NCI-H345 (cell line): ENCODE measurements at places on chromosomes 2 and 18.

- DNase-seq, result no peak
Observed at GRCh38 chr18:67463829-67464228, 52.7 kb downstream of the DSEL start.

- peak; percentile 75 for DNase-seq
Observed at GRCh38 chr18:46676182-46676835, 19.3 kb upstream of the LOXHD1 start.

DNA sequence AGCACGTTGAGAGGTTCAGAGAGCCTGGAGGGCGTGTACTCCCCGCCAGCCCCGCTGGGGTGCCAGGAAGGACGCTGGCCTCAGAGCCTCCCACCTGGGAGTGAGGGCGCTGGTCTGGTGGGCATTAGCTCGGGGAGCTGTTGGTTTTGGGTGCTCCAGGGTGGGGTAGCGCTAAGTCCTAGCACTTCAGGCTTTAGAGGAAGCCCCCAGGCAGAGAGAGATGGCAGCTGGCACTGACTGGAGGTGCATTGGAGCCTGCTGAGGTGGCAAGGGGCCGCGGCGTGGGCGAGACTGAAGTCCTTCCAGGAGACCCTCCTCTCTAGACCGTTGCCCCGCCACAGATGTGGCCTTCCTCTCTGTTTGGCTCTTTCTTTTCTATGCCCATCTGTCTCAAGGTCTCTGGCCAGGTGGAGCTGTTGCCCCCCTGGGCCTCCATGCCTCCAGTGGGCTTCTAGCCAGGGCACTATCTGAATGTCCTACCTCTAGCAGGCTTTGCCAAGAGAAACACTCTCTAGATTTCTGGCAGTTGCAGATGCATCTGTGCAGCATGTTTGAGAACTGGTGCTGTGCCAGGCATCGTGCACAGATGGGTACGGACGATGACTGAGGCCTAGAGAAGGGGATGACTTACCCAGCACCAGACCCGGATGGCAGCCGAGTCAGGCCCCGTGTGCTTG, 6.6 kb downstream of the CAPN10 start:
- DNase-seq, result no peak

GRCh38 chr2:205796805-205797313, 114.6 kb downstream of the NRP2 start:
- no peak for DNase-seq

DNA sequence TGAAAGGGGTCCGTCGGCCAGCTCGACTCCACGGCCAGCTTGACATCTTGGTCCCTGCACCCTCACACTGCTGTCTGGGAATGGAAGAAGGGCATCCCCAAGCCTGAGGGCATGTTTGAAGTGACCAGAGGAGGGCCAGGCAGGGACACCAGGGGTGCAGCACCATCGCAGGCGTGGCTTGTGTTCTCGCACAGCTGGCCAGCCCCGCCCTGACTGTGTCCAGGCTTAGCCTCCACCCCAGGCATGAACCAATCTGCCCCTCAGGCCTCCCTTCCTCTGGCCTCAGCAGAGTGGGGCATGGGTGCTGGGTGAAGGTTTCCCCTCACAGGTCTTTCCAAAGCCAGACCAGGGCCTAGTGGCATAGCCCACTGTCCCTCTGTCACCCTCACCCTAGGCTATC, 25.0 kb downstream of the EMX1 start:
- no peak for DNase-seq
